ENCODE measurements at places on chromosomes 5 and 9.

DNA sequence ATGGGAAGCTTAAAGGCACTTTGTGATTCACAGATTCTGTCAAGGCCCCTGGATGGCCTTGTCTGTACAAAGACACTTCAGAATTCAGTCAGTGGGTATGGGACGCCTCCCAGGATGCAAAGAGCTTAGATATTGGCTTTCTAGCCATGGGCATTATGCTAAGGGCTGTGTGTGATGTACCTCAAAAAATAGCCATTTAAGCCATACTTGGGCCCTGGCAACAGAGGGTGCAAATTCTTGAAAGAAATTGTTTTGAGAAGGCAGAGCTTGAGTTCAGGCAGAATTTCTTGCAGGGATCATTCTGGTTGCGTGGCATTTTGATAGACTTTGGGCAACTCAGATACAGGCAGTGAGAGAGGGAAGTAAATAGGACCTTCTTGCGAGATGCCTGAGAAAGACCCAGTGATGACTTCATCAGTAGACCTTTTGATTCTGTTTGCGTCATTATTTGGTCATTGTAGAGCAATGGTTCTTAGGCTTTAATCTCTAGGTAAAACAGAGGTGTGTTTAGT lies 3.9 kb downstream of the CYFIP2 start:
- DNase-seq = no peak

- no peak for DNase-seq
These were observed 124.7 kb upstream of the FTMT start for GRCh38 chr5:121726991-121727390.

- DNase-seq = no peak
These were observed 85.6 kb downstream of the MACROH2A1 start for GRCh38 chr5:135313405-135313804.

DNA sequence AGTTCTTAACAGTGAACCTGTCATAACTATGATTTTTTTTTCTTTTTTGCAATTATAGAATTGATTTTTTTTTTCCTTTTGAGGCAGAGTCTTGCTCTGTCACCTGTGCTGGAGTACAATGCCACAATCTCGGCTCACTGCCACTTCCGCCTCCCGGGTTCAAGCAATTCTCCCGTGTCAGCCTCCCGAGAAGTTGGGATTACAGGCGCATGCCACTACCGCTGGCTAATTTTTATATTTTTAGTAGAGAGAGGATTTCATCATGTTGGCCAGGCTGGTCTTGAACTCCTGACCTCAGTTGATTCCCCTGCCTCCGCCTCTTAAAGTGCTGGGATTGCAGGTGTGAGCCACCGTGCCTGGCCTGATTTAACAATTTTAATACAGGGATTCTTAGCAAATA lies 21.4 kb downstream of the UGCG start:
- DNase-seq = no peak

- DNase-seq = no peak
These were observed 43.1 kb upstream of the TTC39B start for GRCh38 chr9:15349892-15350761.

- no peak for DNase-seq
These were observed 455.0 kb upstream of the DMAC1 start for GRCh38 chr9:8254541-8254940.

GRCh38 chr9:98736226-98736625 lies 27.5 kb upstream of the GABBR2 start:
- no peak for DNase-seq

- DNase-seq = no peak
These were observed 286.9 kb downstream of the ARHGEF28 start for GRCh38 chr5:73912821-73913271.

- no peak for DNase-seq
These were observed 1881.5 kb downstream of the EFNA5 start for GRCh38 chr5:105789246-105789645.

GRCh38 chr5:14816374-14816998 lies 55.1 kb downstream of the ANKH start:
- no peak for DNase-seq

GRCh38 chr9:79559495-79560181 lies 12.1 kb upstream of the TLE4 start:
- DNase-seq = no peak
